Kidney (tissue), 22 donors: ENCODE measurements at places on chromosomes 7 and 10.

DNA sequence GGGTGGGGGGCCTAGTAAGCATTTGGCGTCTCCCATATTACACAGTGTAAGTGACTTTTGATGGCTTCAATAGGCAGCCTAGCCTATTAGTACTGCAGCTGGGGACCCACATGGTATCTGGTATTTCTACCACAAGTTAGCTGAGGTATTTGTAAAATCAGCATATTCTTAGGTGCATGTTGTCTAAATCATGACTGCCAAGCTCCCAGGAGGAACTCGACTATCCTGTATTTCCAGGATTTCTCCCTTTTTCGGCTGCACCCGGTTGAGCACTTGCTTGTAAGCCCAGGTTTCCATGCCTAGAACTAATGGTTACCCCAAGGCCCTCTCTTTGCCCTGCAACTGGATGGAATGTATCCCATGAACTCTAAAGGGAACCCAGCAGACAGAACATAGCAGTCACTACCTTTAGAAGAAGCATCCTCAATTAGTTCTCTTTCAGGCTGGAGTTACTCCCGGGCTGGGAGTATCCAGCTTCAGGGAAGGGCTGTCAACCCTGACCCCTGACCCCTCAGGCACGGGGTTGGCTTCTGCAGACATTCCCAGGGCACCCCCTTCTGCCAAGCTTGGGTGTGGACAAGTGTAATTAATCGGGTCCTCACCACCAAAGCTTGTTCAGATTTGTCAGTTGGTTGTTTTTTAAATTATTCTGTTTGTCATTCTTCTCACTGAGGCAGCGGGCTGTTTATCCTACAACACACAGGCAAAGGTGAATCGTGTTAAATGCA, 90.3 kb upstream of the PARD3 start:
- no peaks in the 10 kb centered on the region for H3K36me3 ChIP-seq
- H3K27ac ChIP-seq: no peak overlapping the region
- H3K4me3 ChIP-seq: no peak overlapping the region
- DNase-seq: peak; percentile 34

GRCh38 chr7:54885285-54885684, 126.3 kb upstream of the SEC61G start:
- H3K4me1 ChIP-seq: peaks cover 3% of the 10 kb centered on the region
- H3K4me3 ChIP-seq: no peak overlapping the region
- no peak for DNase-seq
- no peaks in the 10 kb centered on the region for H3K36me3 ChIP-seq
- no peak overlapping the region for H3K27ac ChIP-seq

DNA sequence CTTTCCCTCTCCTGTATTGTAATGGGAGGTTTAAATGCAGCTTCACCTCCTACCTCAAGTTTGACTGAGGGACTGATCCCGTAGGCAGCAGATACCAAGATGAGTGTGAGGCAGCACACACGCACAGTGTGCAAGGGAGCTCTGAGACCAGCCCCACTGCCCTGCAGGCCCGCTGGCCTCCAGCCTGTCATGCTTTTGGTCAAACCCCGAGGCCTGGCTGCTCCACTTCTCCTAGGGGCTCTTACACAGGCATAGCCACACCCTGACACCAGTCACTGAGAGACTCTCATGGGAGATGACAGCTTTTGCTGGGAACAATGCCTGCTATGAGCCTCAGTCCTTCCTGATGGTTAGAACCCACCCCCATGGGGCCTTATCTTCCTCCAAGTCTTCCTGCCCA, 27.6 kb downstream of the DRGX start:
- H3K27ac ChIP-seq: no peak overlapping the region
- DNase-seq: no peak
- no peaks in the 10 kb centered on the region for H3K36me3 ChIP-seq
- H3K4me1 ChIP-seq: no peaks in the 10 kb centered on the region
- peaks cover 2% of the 10 kb centered on the region for H3K27me3 ChIP-seq

DNA sequence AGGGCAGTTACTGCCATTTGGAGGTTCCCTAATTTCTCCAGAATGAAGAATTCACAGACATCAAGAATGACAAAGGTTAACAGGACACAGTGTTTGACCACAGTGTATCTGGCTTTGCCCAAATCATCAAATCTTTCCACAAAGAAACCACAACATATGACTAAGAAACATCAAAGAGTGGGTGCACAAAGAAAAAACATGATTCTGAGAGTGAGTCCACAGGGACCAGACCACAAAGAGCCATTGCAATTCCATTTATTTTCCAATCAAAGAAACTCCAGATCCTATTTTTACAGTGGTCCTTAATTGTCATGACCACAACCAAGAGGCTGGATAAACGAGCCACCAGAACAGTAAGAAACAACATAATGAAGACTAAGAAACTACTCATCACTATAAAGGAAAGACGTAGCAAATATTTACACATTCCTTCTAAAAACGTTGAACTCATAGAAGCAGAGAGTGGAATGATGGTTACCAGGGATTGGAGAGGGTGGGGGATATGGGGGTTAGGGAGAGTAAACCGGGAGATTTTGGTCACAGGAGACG, 286.5 kb downstream of the DOCK4 start:
- H3K27ac ChIP-seq: no peak overlapping the region
- H3K4me1 ChIP-seq: no peaks in the 10 kb centered on the region
- DNase-seq: no peak
- no peak overlapping the region for H3K4me3 ChIP-seq

GRCh38 chr7:158410720-158411119, 176.9 kb downstream of the PTPRN2 start:
- H3K4me3 ChIP-seq: no peak overlapping the region
- H3K4me1 ChIP-seq: no peaks in the 10 kb centered on the region
- DNase-seq: no peak

GRCh38 chr7:30087371-30087770, 47.4 kb upstream of the MTURN start:
- no peak for DNase-seq
- no peaks in the 10 kb centered on the region for H3K36me3 ChIP-seq
- H3K4me1 ChIP-seq: no peaks in the 10 kb centered on the region
- no peak overlapping the region for H3K27ac ChIP-seq
